ENCODE measurements at places on chromosomes 3 and 15.
A peak's percentile ranks its signal among the peaks of the same experiment; 100 is the strongest.

DNA sequence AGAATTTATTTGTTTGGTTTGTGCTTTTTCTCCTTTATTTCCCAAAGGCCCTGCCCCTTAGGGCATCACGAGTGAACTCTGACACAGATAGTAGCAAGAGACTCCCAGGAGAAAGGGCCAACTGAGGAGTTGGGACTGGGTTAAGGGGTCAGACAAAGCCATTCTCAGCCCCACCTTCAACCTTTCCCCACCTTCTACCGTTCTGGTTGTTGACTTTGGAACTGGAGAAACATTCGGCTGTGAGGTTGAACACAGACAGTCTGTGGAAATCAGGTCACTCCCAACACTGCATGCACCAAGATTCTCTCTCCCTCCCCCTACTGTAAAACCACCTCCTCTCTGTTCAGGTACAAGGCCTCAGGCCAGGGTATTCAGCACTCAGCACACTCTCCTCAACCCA, 3.9 kb upstream of the BDH1 start:
- no peak for DNase-seq

- no peak for DNase-seq
Observed at GRCh38 chr3:16484984-16485383, 28.5 kb downstream of the RFTN1 start.

- DNase-seq: no peak
Observed at GRCh38 chr3:16523778-16524177, 10.3 kb upstream of the RFTN1 start.

DNA sequence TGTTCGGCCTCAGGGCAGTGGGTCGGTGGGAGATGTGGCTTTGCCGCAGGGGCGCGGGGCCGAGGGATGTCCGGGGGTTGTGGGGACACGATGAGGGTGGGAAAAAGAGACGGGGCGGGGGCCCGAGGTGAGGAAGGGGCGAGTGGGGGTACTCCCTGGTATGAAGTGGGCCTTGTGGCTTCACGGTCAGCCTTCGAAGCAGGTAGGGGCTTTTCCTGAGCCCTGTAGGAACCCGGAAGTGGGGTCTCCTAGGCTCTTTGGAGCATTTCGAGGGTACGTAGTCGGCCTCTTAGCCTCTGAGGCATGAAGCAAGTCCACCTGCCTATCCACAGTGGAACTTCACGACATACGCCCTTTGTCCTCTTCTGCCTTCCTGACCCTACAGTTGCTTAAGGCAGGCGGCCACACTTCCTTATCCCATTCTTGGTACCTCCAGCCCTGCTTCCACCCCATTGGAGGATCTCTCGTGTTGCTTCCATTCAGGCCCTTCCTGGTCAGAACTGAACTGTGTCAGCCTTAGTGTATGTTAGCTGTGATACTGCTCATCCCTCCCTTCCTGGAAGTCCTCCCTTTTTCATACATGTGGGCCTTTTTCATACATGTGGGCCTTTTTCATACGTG, 389 bp downstream of the ARPC4 start:
- peak; percentile 27 for DNase-seq

DNA sequence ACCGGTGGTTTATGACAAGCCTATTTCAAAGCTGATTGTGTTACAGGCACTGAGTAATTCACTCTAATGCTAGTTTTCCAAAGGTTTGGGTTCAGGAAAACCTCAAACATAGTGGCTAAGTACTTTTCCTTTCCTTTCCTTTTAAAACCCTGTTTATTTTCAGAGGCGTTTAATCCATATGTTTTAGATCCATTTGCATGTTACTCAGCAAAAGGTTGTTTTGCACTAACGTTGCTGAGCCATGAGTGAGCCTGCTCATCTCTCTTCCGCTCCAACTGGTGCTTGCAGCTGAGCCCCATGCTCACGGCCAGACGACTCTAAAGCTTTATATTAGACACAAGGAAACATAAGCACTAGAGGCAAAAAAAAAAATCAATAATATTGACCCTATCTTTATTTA, 9.4 kb downstream of the CEMIP start:
- no peak for DNase-seq

DNA sequence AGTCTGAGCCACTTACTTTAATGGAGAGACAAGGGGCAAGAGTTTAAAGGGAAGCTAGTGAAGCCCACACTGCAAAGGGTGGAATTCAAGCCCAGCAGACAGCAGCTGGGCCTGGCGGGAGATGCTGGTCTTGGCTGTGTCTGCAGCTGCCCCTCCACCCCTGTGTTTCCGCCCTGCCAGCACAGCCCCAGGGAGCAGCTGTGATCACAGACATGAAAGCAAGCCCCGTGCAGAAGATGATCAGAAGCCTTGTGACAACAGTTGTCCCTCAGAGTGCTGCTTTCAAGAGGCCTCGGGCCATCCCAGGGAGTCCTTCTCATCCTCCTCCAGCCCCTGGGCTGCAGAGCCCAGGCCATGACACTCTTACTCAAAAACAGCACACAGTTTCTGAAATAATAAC, 24.1 kb upstream of the SLC6A1 start:
- peak; percentile 47 for DNase-seq

GRCh38 chr3:98541695-98542094, 9.9 kb downstream of the GPR15 start:
- DNase-seq: no peak

DNA sequence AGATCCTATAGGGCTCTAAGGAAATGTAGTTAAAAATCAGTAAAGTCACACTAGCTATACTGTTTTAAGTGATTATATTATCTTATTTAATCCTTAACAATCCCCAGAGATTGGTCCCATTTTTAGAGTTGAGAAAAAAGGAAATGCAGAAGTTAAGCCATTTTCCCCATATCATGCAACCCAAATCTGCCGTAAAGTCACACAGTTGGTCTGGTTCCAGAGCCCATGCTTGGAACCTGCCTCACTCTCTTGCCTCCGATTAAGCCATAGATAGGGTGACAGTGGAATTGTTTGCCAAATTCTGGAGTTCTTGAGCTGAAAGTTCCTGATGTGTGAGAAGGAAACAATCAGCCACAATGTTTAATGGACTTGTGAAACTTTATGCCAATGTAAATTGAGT, 2.3 kb upstream of the P2RY13 start:
- DNase-seq: no peak

- DNase-seq: peak; percentile 75
Observed at GRCh38 chr15:58475573-58476524, 44.1 kb downstream of the LIPC start.

DNA sequence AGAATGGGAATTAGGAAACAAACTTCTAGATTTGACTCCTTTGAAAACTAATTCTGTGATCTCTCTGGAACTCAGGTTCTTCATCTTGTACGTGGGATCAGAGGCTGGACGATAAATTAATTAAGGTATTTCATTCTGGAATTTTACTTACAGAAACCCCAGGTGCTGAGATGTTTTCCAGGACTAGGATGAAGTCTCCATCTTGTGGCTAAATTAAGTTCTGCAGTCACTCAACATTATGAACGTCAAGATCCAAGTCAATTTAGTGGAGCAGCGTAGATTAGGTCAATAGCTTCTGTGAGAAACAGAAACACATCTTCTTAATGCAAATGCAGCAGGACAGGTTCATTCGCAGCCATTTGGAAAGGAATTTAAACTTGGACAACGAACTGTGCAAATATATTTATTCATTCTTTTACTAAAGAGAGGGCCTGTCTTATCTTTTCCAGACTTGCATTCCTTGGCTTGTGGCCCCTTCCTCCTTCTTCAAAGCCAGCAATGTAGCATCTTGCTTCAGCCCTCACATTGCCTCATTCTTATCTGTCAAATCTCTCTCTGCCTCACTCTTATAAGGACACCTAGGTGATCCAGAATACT, 26.7 kb upstream of the TMC3 start:
- peak; percentile 58 for DNase-seq

Measured in astrocyte of the spinal cord (primary cell).